ENCODE measurements at places on chromosomes 16 and 17. TPM values are rescaled to one million over a fixed set of nuclear protein-coding genes. Genes with fewer than 3 reads are reported as not detected.

TBC1D3E gene
- not detected for total RNA-seq

OTOP2 gene
- not detected for total RNA-seq

KRTAP2-3 gene
- total RNA-seq, result not detected

TBC1D3I gene
- 0.49 TPM for total RNA-seq

PDE6G gene
- total RNA-seq, result not detected

CORO6 gene
- total RNA-seq, result 0.98 TPM

MYH3 gene
- 0.25 TPM for total RNA-seq

CCL3 gene
- 0.74 TPM for total RNA-seq

KRTAP16-1 gene
- not detected for total RNA-seq

FAM20A gene
- total RNA-seq, result 4.7 TPM

BIRC5 gene
- total RNA-seq, result 3.2 TPM

Data from temporal lobe (tissue), 4 donors.